GM12878 (cell line): ENCODE measurements at places on chromosomes 13 and 19. TPM values are rescaled to one million over a fixed set of nuclear protein-coding genes. Genes with fewer than 3 reads are reported as not detected.

DNA sequence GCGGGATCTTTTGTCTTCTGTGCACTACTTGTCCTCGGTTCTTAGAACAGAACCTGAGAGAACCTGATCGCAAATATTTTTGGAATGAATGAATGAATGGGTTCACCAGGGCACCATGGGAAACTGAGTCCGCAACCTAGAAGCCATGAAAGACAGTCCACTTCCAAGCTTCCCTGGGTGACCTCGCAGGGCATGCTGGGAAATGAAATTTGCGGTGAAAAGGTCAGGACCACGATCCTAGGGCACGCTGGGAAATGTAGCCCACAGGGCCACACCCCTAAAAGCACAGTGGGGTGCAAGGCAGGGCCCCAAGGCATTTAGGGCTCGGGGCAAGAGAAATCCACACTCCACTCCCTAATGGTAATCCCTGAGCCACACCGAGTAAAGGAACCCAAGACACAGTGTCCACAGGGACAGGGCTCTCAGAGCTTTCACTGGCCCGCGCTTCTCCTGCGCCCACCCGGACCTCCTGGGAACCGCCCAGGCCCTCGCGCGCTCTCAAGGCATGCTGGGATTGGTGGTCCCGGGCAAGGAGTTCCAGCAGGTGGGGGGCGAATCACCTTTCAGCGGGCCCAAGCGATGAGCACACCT, 1.1 kb upstream of the PPP1R12C start:
- DNase-seq = no peak

- no peak for DNase-seq
Observed at GRCh38 chr13:37618554-37618953, 20.0 kb upstream of the POSTN start.

MAMSTR gene
- total RNA-seq = 0.32 and 0.33 TPM in 2 replicates

SYNE4 gene
- 0.72 and 1.2 TPM in 2 replicates for total RNA-seq

LYL1 gene
- 27.4 and 30.0 TPM in 2 replicates for total RNA-seq

DNA sequence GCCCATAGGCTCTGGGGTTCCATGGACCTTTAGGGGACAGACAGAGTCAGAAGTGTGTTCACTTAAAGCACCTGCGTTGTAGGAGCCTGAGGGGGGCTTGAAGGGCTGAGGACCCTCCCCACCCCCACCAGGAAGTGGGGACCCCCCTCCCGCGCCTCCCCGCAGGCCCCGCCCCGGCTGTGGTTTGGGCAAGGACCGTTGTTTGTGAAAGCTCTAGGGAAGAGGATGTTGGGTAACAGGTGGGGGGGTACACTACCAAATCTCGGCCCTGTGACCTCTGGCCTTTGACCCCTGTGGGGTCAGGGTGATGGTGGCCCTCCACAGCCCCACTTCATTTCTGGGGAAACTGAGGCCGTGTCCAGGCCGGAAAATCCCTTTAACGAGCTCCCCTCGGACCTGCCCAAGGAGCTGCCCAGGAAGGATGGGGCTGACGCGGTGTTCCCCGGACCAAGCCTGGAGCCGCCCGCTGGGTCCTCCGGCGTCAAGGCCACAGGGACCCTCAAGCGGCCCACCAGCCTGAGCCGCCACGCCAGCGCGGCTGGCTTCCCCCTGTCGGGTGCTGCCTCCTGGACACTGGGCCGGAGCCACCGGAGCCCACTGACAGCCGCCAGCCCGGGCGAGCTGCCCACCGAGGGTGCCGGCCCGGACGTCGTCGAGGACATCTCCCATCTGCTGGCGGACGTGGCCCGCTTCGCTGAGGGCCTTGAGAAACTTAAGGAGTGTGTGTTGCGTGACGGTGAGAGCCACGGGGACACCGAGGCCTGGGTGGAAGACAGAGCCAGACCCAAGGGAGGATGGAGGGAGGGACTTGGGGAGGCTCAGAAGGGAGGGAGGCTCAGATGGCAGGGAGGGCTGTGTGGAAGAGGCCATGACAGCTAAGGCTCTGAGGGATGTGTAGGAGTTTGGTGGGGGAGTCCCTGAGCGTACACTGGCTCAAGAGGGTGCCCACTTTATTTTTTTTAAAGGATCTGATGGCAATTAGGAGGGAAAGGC, 1.3 kb downstream of the ARHGAP45 start:
- no peak for DNase-seq

DNA sequence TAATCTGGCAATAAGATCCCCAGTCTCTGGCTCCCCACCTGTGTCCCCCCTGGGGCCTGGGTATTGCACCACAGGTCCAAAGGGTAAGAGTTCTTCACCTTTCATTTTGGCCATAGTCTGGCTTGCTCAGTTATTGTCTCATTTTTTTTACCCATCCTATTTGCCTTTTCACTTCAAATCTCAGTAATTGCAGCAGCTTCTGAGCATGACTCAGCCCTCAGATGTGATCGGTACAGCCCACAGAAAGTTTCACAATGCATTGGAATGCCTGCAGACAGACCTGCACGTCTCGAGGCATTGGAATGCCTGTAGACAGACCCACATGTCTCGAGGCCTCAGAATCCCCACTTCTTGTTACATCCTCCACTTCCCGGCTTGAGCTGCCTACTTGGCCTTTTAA, 173.6 kb downstream of the NUFIP1 start:
- DNase-seq = no peak

CEACAM16 gene
- not detected in 2 replicates for total RNA-seq

DNA sequence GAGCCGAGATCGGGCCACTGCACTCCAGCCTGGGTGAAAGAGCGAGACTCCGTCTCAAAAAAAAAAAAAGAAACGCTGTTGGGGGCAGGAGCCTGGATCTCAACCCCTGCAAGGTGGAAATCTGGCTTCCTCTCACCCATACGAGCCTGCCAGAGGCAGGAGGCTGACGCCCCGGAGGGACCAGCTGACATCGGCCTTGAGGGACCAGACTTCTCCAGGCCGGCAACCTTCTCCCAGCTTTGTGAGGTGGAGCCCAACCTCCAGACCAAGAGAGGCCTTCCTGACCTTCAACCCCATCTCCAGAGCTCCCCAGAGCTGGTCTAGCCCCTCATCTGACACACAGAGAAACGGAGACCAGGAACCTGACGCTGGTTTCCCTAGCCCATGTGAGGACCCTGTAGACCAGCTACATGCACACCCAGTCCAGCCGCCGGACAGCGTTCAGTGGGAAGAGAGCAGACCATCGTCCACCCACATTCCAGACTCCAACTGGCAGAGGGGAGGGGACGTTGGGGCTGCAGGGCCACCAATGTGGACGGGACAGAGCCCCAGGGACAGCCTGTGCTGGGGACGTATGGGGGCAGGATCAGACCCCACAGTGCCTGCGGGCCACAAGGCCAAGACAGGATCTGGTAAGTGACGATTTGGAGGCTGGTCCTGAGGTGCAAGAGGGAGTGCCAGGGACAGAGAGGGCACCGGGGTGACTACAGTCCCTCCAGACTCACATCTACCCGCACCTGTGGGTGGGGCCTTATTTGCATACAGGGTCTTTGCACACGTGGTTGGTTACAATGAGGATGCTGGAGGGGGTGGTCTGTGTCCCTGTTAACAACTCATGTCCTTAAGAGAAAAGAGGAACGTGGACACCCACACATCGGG, 11.4 kb downstream of the SBNO2 start:
- no peak for DNase-seq

TEX101 gene
- total RNA-seq = not detected in 2 replicates

GRCh38 chr13:26327940-26328725, 74.2 kb downstream of the CDK8 start:
- DNase-seq = no peak

NRTN gene
- total RNA-seq = not detected in 2 replicates

DNA sequence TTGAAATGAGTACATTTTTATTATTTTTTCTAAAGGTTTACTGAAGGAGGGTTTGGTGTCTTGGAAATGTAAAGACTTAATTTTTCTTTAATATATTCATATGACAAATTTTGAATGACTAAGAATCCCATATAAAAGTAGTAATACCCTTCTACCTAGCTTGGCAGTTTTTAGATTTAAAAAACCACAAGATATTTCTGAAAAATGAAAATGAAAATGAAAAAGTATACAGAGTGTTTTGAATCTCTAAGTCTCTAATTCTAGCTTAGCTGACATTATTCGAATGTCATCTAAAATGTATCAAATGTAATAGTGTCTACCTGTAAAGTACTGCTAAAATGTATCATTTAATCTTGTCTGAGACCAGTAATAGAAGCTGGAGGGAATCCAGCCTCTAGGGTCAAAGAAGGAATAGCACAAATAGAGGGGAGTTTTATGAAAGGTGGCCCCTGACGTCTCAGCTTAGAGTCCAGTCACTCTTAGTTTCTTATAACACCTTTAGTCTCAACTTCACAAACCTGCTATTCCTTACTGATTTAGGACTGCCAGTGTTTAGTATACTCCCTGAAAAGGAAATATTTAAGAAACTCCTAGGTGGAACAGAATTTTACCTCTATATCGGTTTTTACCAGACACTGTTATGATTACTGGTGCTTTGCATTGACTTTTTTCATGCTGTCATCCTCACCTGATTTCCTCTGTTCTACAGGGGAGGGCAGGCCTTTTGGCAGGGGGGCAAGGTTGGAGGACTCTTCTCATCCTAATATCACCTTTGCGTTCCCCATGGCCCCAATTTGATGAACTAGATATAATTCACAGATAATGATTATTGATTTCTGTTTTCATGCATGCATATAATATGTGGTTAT, 16.2 kb upstream of the MIR17HG start:
- no peak for DNase-seq

DNA sequence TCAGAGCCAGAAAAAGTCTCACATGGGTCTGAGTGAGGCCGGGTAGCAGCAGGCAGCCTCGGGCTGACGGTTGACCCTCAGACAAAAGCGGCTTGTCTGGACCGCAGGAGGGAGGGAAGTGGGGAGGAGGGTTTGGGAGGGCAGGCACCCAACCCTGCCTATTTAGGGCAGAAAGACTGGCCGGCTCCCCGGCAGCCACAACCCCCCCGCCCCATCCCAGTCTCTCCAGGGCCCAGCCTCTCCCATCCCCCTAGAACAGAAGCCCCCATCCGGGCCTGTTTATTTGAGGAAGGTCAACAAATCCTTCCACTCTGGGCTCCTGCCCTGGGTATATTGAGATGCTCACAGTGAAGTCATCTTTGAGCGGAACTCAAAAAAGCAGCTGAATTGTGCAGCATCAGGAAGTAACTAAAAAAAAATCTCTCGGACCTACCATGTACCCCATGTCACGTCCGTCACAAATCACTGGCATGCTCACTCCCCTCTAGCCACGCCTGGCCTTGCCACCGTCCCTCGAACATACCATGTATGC, 6.3 kb downstream of the DACT3 start:
- no peak for DNase-seq

DNA sequence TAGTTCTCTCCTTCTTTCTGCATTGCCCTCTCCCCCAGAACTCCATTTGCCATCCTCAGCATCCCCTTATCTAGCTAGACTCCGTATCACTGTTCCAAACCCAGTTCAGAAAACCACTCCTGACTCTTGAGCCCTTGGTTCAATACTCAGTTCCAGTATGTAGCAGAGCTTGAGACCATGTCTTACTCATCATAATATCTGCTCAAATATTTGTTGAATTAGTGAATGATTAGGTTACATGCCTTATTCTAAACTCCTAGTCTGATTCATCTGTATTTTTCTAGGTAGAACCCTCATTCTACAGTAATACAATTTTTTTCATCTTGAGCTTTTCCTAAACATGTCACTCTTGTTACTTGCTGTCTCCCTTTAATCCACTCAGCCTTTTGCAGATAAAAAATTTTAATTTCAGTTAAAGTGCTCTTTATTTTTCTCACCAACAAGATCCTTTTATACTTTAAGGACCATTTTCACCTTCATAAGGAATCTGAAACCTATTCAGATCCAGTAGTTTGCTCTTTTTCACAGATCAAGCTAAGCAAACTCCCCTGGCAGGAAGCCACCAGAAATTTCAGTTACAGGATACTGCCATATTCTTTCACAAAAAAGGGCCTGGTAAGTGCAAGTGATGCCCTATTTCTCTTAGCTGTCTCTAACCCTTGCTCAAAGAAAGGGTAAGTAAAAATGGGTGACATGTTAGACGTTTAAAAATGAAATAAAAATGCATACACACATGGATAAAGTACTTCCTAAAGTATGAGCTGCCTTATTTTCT, 23.1 kb upstream of the INTS6 start:
- DNase-seq = no peak

ZNF226 gene
- 17.2 and 18.5 TPM in 2 replicates for total RNA-seq

DNA sequence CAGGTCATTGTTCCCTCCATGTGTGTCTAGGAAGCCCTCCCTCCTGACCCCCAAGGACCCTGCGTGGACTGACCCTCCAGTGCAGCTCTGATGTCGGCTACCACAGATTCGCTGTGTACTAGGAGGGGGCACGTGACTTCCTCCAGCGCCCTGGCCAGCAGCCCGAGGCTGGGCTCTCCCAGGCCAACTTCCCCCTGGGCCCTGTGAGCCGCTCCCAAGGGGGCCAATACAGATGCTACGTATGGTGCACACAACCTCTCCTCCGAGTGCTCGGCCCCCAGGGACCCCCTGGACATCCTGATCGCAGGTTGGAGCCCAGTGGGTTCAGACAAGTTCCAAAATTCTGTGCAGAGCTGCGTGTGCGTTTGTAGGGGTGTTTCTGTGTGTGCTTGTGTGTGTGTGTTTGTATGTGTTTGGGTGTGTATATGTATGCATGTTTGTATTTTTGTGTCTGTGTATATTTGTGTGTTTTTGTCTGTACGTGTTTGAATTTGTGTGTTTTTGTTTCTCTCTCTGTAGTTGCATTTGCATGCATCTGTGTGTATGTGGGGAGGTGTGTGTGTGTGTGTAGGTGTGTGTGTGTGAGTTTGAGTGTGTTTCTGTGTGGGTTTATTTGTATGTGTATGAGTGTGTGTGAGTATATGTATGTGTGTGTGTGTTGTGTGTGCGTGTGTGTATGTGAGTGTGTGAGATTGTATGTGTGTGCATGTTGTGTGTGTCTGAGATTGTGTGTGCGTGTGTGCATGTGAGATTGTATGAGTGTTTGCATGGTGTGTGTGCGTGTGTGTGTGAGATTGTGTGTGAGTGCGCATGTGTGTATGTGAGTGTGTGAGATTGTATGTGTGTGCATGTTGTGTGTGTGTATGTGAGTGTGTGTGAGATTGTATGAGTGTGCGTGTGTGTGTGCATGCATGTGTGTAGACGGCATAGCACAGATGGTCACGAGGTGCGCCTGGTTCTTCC, 21.4 kb upstream of the LILRA2 start:
- peak; percentile 40 for DNase-seq
